ENCODE measurements at places on chromosomes 3 and 15.

GRCh38 chr3:21795152-21795837 lies 44.3 kb upstream of the ZNF385D start:
- DNase-seq: no peak

DNA sequence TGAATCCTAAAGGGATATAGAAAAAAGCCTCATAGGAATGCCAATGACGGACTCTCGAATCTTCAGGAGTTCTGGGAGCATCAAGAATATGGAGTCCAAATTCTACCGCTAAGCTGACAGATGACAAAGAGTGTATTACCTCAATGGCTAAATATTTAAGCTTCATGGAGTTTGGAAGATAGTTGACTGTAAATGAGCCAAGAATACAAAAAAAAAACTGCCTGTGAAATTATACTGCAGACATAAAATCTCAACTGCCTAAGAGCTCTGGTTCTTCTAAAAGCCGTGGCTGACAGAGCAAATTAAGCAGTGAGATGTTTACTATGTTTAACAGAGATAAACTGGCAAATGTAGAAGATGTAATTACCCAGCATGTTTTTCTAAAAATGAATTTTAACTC lies 140.0 kb downstream of the GADL1 start:
- no peak for DNase-seq

- DNase-seq: peak; percentile 56
These were observed 51.6 kb upstream of the BLM start for GRCh38 chr15:90665288-90666134.

- no peak for DNase-seq
These were observed 23.9 kb upstream of the SLC12A8 start for GRCh38 chr3:125236331-125236903.

- no peak for DNase-seq
These were observed 33.7 kb downstream of the SLC24A1 start for GRCh38 chr15:65655457-65655856.

GRCh38 chr3:95319921-95320494 lies 1257.1 kb downstream of the NSUN3 start:
- no peak for DNase-seq

GRCh38 chr3:120420360-120420759 lies 30.4 kb downstream of the FSTL1 start:
- DNase-seq: no peak

DNA sequence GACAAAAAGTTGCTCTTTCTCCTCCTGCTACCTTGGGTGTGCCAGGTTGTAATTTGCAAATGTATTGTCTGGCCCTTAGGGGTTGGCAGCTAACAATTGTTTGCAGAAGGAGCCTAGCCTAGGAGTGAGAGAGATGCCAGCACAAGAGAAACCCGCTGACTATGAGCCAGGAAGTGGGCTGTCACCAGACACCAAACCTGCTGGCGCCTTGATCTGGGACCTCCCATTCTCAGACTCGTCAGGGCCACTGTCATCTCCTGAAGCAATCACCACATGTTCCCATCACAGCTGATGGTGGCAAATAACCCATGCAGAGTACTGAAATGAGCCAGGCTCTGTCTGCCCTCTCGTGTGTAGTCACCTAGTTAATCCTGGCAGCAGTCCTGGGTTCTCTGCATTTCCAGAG lies 406.4 kb upstream of the NPAP1 start:
- DNase-seq: no peak

GRCh38 chr3:32818229-32818969 lies 602 bp downstream of the TRIM71 start:
- DNase-seq: no peak

GRCh38 chr3:129276385-129276784 lies 2.3 kb upstream of the HMCES start:
- DNase-seq: no peak

- DNase-seq: no peak
These were observed 51.3 kb upstream of the FGD5 start for GRCh38 chr3:14767245-14768051.

- no peak for DNase-seq
These were observed 610.0 kb upstream of the ZNF385D start for GRCh38 chr3:22360970-22361369.

DNA sequence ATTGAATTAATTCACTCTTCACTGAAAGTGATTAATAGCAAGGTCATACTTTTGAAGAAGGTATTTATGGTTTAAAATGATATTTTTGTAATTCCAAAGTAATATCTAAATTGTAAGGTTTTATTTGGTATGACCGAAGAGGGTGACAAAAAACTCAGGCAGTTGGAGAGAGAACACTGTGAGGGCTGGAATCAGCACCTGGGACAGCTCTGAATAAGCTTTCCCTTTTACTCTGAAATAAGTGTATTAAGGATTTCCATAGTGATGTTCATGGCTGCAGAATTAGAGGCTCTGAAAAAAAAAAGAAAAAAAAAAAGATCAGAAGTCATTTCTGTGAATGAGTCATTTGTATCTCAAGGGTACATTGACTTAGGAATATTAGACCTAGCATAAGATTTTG lies 299.5 kb downstream of the IL5RA start:
- DNase-seq: no peak

DNA sequence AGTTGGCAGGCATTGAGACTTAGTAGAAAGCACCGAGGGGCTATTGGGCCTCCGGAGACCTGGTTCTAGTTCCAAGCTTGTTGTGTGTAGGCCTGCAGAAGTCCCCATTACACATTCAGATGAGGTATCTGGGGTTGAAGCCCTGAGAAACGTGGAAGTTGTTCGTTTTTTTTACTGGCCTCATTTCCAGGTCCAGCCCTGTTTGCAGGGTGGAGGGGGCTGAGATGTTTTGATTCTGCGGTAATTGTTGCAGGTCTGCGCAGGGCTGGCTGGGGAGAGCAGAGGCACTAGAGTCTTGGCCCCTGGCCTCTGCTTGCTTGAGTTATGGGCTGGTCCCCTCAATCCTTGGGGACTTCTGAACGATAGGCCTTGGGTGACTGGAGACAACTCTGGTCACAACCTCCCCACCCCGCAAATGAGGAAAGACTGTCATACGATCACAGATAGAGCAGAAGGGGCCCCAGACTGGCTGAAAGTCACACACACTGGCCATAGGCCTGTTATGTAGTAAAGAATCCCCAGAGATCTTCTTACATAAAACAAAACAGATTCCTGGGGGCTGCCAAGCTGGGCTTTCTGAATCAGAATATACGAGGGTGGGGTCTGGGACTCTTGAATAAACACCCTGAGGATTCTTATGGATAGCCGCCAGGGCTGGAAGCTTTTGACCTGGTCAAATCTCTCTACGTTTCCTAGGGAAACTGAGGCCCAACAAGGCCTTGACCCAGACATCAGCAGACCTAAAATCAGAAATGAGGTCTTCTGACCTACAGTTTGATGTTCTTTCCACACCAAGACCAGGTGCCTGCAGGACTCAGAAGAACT lies 15.6 kb downstream of the KBTBD13 start:
- no peak for DNase-seq

- no peak for DNase-seq
These were observed 18.8 kb upstream of the BCL6 start for GRCh38 chr3:187763850-187764648.

- DNase-seq: no peak
These were observed 153.9 kb downstream of the PPM1L start for GRCh38 chr3:160909917-160910316.

DNA sequence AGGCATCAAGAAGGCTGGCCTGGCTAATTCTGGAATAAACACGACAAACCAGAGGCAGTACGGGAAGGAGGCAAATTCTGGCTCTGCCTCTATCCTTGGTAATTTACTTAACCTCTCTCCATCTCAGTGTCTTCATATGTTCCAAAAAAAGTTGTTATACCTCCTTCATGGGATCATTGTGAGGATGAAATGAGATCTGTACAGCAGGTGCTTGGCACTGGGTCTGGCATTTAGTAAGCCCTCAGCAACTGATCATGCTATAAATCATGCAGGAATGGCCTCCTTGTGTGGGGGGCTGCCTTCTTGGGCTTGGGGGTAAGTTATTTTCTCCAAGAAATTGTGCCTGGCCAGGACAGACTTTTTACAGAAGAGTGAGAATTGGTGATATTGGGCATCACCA lies 38.3 kb upstream of the TRA2B start:
- no peak for DNase-seq

- DNase-seq: no peak
These were observed at the start of gene LHFPL4 for GRCh38 chr3:9553021-9553947. TSS of gene LHFPL4 (minus strand) at chr3:9553822. CDS start at chr3:9552679, 1,143 bp downstream.

DNA sequence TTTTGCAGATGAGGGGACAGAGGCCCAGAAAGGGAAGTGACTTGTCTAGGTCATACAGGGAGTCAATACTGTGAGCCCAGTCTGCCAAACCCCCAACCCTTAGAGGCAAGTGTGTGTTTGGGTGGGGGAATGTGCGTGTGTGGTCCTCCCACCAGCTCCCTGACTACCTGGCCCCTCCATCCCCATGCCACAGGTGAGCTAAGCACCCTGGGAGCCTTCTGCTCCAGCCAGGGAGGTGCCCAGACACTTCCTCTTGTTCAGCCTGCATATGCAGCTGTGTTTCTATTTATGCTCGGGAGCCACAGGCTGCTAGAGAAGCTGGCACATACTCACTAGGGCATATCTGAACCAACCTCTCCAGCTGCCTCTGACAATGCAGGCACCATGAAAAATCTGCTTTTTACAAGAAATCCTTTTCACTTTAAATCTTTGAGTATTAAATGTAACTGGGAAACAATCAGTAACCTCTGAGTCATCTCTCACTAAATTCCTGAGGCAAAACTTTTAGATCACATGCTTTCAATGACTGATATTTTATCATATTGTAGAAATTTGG lies 20.7 kb downstream of the TBC1D2B start:
- no peak for DNase-seq

GRCh38 chr15:56942118-56942517 lies 23.7 kb downstream of the TCF12 start:
- DNase-seq: no peak

GRCh38 chr3:176097027-176097426 lies 1100.3 kb downstream of the TBL1XR1 start:
- DNase-seq: no peak

DNA sequence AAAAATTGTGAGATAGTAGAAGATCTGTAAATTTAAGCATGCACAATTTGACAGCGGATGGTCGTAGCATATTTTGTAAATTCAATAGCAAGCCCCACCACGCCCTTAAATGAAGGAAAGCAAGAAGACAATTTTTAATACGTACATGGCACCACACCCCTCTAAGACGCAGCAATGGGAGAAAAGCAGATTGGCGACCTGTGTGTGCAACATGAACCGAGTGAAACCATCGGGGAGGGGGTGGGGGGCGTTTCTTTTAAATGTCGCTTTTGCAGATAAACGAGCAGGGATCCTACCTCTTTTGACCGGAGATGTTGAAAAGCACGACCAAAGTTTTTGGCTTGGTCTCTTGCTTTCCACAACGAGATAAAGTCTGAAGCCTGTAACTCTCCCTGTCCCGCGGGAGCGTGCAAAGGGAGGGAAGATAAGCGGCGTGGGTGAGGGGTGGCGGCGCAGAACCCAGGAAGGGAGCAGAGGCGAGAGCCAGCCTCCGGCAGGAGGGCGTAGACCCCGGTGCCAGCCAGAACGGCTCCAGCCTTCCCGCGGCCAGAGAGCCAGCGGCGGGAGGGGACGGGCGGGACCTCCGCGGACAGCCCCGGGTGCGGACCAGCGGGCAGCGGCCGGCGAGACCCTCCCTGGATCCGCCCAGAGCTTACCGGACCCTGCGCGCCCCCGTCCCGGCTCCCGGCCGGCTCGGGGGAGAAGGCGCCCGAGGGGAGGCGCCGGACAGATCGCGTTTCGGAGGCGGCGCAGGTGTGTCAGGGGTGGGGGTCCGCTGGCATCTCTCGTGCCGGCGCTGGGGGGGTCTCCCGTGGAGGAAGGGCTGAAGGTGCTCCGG lies at the start of gene CHL1:
Gene CHL1 (plus strand): TSS at position 453 of the 838 bp plus-strand sequence. CDS start 123,014 bp downstream, outside the sequence.
- peak; percentile 10 for DNase-seq
